ENCODE measurements at places on chromosomes 5 and 9. TPM values are rescaled to one million over a fixed set of nuclear protein-coding genes. Genes with fewer than 3 reads are reported as not detected.

DNA sequence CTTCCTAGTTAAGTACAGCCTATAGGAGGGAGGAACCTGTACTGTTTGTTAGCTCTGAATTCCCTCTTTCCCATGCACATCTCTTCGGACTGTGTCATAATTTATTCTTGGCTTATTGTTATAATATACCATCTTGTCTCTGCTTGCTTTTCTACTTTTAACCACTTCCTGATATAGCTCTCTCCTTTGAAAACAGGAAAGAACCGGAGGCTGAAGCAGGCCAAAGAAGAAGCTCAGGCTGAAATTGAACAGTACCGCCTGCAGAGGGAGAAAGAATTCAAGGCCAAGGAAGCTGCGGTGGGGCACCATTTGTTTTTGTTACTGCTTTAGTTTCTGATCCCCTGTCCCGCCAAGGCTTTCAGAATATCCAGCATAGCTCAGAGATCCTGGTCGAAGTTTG lies 4.8 kb downstream of the ATP6V1G1 start:
- DNase-seq, result no peak

- DNase-seq, result no peak
These were observed 53.9 kb downstream of the ERAP1 start for GRCh38 chr5:96753848-96754247.

DNA sequence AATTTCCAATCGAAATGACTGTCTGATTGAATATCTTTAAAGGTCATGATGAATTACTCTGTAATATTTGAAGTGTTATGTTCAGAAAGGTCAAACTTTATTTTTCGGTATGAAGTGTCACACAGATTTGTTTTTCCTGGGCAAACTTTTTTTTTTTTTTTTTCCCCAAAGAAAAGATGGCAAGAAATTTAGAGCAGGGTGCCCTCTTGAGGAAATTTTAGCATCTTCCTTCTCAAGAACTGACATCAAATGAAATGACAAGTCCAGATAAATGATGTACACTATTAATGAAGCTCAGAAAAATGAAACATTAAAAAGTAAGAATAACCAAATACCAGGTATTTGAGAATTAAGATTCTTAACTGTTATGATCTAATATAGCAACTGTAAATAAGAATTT lies 123.6 kb downstream of the INVS start:
- peak; percentile 72 for DNase-seq

DNA sequence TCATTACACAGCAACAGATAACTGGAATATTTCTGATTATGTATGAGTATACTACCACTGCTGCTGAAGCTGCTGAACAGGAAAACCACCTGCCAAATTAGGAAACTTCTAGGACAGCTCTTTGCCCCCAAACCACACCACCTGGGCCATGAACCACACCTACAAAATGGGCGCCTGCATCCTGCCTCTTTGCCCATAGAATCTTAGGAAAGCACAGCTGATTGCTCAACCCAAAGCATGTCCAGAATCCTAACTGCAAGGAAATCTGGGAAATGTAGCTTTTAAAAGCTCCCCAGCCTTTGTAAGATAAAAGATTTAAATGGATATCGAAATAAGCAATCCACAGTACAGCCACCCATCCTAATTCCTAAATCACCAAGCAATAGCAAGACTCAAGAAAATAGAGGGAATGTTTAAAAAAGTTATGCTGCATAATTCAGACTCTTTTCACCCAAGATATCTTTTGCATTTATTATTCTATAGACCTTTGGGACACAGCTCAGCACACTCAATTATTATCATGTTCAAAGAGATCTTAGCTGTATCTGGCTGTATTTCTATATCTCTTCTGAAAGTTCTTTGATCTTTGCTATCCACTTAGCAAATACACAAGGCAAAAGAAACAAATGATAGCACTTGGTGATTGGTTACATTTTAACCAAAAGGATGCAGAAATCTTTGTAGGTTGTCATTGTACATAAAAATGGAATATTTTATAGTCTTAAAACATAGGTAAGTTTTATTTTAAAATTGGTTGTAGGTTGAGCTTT lies 6.8 kb upstream of the C9orf152 start:
- DNase-seq, result no peak

GRCh38 chr5:143554918-143555477 lies 151.5 kb upstream of the NR3C1 start:
- no peak for DNase-seq

DNA sequence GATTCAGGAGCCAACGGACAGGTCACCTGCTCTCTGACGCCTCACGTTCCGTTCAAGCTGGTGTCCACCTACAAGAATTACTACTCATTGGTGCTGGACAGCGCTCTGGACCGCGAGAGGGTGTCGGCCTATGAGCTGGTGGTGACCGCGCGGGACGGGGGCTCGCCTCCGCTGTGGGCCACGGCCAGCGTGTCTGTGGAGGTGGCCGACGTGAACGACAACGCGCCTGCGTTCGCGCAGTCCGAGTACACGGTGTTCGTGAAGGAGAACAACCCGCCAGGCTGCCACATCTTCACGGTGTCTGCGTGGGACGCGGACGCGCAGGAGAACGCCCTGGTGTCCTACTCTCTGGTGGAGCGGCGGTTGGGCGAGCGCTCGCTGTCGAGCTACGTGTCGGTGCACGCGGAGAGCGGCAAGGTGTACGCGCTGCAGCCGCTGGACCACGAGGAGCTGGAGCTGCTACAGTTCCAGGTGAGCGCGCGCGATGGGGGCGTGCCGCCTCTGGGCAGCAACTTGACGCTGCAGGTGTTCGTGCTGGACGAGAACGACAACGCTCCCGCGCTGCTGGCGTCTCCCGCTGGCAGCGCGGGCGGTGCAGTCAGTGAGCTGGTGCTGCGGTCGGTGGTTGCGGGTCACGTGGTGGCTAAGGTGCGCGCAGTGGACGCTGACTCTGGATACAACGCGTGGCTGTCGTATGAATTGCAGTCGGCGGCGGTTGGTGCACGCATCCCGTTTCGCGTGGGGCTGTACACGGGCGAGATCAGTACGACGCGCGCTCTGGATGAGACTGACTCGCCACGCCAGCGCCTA lies 1.7 kb downstream of the PCDHA10 start:
- DNase-seq, result no peak

DNA sequence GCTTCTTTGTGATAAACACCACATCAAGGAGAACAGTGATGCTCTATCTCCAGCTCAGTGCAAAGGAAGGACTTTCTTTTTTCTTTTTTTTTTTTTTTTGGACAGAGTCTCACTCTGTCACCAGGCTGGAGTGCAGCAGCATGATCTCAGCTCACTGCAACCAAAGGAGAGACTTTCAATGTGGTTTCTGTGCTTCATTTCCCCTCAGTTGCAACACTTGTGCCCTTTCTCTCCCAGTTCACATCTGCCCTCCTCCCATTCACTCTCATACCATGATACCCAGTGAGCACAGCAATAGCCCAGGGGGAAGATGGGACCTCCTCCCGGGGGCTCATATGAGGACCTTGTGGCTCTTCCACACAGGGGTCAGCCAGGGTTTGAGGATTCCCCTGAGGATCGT lies 110.0 kb downstream of the MTRR start:
- peak; percentile 26 for DNase-seq

GRCh38 chr5:116032094-116032517 lies at the start of gene ARL14EPL:
ARL14EPL (plus strand) TSS chr5:116032472; CDS start chr5:116051466, 18,994 bp downstream.
- DNase-seq, result peak; percentile 83

DNA sequence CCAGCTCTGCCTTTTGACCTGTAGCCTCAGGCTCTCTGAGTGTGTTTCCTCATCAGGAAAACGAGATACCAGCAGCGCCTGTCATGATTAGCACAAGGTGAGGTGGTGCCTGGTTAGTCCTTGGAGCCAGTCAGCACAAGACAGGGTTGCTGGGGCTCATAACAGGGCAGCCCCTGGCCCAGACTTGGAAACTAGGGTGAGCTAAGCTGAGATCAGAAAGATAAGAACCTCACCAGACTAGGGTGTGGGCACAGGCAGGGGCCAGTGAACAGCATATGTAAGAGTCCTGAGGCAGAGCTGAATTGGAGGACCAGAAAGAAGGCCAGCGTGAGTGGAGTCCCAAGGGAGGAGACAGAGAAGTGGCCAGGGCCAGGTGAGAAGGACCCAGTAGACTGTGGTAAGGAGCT lies 42.7 kb upstream of the FUBP3 start:
- DNase-seq, result no peak

DNA sequence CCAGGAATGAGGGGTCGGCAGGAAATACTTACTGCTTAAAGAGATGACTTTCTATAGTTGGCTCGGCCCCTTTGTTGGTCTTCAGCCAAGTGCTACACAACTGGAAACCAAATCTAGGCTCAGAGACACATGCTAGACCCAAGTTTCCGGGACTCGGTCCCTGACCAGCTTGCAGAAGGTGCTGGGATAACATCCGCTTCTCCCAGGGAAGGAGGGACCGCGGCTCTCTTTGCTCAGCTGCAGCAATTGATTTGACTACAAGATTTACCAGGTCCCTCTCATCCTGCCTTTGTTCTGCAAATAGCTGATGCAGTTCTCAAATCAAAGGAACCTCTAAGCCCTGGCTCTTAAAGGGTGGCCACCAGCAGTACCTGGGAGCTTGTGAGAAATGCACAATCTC lies 314.7 kb downstream of the MLLT3 start:
- no peak for DNase-seq

GRCh38 chr5:151662805-151663204 lies 23.9 kb downstream of the SPARC start:
- DNase-seq, result no peak

Gene MYOT
- total RNA-seq, result 0.08 TPM

Gene ERCC6L2
- total RNA-seq, result 47.2 TPM

Gene PCA3
- total RNA-seq, result 0.13 TPM
